ENCODE measurements at places on chromosomes 2 and 18.
A peak's percentile ranks its signal among the peaks of the same experiment; 100 is the strongest.

- DNase-seq, result peak; percentile 81
Measured at GRCh38 chr18:63848159-63848558, 39.3 kb upstream of the SERPINB2 start.

GRCh38 chr2:28950941-28951630 lies 30.0 kb upstream of the TOGARAM2 start:
- DNase-seq, result peak; percentile 29

GRCh38 chr2:151289972-151290866 lies 751 bp upstream of the NMI start:
- no peak for DNase-seq

GRCh38 chr18:76046221-76046620 lies 448.8 kb downstream of the ZNF516 start:
- no peak for DNase-seq

DNA sequence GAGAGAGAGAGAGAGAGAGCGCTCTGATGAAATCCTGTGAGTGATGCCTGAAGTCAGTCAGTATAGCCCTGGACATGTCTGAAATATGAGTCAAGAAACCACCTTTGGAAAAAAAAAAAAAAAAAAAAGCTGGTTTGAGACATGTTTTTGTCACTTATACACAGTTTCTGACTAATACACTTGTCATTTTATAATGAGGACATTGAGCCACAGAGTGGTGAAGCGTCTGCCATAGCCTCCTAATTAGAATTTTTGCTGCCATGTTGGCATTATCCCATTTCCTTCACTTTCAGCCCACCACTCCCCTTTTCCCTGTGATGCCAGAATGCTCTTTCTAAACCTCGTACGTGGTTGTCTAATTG lies 15.7 kb upstream of the MYO3B start:
- DNase-seq, result no peak
